ENCODE measurements at places on chromosomes 4 and X.

DNA sequence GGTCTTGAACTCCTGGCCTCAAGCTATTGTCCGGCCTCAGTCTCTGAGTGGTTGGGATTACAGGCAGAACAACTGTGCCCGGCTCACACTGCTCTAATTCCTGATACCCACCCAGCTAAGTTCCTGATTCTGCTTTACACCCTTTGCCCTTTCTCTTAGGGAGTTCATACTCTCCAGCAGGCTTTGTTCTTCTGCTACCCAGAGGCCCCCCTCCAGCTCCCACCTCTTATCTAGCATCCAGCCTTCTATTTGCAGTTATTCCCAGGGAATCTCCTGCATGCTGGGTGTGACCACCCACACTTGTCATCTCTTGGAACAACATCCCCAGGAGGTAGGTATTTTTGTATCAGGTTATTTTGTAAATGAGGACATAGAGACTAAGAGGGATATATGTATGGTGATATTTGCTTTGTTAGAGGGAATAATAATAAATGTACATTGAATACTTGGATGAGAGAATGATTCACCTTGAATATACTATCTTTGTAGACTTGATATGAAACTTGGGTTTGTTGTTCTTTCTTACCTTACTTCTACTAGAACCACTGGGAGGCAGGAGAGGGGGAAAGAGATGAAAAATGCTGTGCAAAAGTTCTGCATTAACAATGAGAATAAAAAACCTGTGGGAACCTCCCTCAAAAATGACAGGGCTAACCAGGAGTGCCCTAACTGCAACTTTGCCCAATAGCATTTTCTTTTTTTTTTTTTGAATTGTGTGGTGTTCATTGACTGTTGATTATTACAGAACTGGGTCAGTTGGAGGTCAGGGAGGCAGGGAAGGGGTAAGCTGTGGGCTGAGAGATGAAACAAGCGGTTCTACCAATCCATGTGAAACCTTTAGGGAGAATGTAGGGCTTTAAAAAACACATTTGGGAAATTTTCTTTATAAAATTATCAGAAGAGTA lies 157.4 kb downstream of the SPRY1 start:
- DNase-seq = no peak

GRCh38 chrX:97797076-97797475 lies 913.4 kb downstream of the RPA4 start:
- DNase-seq = no peak

GRCh38 chr4:76206222-76206942 lies 7.2 kb downstream of the SCARB2 start:
- no peak for DNase-seq

DNA sequence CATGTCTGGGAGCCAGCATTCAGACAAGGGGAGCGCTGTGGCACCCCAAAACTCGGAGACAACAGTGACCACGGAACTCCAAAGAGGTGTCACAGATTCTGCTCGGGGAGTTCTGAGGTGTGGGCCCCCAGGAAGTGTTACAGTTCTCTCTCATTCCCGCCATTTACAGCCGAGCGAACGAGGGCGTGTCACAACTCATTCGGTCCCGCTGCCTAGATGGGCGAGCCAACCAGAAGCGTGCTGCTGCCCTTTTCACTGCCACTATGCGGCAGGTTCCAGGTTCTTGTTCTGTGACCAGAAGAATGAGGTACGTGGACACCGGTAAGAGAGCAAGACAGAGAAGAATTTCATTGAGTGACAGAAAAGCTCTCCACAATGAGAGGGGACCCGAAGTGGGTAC lies 1370.6 kb upstream of the AGA start:
- DNase-seq = no peak

DNA sequence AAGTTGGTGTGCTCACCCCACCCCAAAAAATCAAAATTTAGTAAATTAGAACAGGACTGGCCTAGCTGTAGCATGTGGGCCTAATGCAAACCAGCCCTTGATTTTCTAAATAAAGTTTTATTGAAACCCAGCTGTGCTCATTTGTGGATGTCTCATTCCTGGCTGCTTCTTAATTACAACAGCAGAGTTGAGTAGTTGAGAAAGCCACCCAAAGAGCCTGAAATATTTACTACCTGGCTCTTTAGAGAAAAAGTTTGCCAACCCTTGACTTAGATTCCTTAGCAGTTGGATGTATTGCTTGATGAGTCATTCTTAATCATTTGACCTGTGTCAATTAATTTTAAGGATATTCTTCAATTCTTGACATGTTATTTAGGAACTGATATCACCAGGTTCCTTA lies 168.3 kb upstream of the PUDP start:
- DNase-seq = no peak

GRCh38 chr4:102335616-102336015 lies 9.7 kb downstream of the SLC39A8 start:
- no peak for DNase-seq

DNA sequence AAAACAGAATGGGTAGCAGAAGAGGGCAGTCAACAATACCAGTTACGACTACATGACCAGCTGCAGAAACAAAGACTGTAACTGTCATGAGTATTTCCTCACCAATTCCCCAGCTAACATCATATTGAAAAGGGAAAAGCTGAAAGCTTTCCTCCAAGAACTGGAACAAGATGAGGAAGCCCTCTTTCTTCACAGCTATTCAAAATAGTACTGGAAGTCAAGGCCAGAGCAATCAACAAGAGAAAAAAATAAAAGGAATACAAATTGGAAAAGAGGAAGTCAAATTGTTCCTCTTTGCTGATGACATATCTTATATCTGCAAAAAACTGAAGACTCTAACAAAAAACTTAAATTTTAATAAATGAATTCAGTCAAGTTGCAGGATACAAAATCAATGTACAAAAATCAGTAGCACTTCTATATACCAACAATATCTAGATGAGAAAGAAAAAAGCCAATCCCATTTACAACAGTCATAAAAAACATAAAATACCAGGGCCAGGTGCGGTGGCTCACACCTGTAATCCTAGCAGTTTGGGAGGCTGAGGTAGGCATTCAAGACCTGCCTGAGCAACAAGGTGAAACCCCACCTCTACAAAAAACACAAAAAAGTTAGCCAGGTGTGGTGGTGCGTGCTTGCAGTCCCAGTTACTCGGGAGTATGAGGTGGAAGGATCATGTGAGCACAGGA lies 125.4 kb downstream of the ATP8A1 start:
- no peak for DNase-seq

GRCh38 chr4:101787701-101788316 lies 2.7 kb upstream of the BANK1 start:
- DNase-seq = no peak

DNA sequence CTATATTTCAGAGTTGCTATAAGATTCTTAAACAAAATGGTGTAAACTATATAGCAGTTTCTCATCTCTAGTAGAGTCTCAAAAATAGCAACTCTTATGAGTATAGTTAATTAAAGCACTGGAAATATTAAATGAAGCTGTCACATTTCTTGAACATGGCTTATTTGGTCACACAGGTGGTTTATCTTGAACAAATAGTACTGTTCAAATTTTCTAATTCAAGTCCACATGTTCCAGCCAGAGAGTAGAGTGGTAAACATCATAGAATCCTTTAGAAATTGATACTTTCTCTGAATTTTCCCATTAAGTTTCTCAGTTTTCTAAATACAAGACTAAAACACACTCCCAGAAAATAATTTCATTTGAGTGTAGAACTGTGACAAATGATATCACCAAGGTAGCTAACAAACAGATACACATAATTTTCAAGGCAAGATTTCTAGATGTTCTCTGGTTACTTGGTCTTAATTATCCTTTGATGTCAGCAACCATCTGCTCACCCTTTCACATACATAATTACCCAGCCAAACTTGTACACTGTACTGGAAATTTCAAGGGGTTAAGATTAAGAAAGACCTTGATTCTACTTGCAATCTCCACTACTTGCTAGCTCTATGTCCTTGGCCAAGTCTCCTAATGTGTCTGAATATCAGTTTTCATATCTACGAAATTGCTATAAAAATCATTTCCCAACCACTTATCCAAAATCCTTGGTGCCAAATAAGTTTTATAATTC lies 24.3 kb upstream of the PAK3 start:
- DNase-seq = no peak

- DNase-seq = no peak
These were observed 4.4 kb upstream of the KCND1 start for GRCh38 chrX:48976086-48976485.

DNA sequence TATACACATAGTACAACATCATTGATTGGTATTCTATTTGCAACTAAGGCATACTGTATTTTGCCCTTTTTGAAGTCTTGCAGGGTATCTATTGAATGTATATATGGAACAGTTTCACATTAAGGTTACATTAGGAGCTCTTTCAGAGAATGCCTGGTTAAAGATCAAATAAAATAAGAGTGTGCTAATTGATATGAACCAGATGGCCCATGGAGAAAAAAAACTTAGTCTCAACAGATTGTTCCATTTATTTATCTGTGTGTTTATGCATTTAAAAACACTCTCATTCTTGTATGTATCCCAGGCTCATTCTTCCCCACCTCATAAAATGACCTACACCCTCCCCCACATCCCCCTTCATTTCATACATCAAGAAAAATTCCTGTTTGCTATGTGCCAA lies 35.2 kb upstream of the GRIA2 start:
- DNase-seq = no peak

- no peak for DNase-seq
These were observed 919 bp upstream of the SEC24B start for GRCh38 chr4:109432696-109433095.

GRCh38 chr4:6277139-6277802 lies 7.6 kb downstream of the WFS1 start:
- DNase-seq = no peak

GRCh38 chr4:183333202-183333601 lies 11.0 kb upstream of the CLDN24 start:
- no peak for DNase-seq

DNA sequence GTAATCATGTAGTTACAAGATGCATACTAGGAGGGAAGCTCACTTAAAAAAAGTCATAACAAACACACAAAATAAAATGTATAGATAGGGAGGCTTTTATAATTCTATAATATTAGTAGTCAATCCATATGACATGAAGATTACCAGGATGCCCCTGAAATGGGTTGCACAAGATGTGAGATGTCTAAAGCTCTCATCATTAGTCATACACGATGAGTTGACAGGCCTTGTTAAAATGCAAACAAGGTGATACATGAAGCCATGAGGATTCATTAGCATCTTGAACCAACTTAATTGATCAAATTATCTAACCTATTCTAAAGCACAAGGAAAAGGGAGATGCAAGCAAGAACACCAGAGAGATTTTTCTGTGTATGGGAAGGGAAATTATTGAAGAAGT lies 470.2 kb downstream of the IQCM start:
- no peak for DNase-seq

GRCh38 chrX:125131164-125131563 lies 188.5 kb upstream of the TEX13C start:
- no peak for DNase-seq

- no peak for DNase-seq
These were observed 177.5 kb downstream of the ENOX2 start for GRCh38 chrX:130725519-130725918.

- no peak for DNase-seq
These were observed 670.5 kb downstream of the GABRG1 start for GRCh38 chr4:45453258-45453853.

DNA sequence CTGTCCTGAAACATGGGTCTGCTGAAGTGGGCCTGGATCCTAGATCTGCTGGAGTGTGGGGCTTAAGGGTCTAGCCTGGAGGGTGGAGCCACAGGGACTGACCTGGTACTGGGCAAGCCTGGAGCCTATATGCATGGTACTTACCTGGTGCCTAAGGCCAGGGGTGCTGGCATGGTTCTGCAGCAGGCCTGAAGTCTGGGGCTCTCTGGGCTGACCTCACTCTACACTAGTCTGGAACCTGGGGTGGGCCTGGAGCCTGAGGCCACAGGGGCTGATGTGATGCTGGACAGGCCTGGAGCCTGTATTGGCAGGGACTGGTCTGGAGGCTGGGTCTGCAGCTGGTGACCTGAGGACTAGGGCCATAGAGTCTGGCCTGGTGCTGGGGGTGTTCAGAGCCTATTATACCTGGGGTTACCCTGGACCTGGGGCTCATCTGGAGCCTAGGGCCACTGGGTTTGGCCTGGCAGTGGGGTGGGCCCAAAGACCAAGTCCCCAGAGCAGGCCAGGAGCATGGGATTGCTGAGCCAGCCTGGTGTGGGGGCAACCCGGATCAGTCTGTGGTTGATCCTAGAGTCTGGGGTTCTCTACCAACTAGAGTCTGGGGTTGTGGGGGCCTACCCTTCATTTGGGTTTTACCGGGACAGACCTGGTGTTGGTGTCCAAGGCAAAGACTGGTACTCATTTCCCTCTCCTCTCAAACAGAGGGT lies 179.6 kb downstream of the SLC4A4 start:
- no peak for DNase-seq

GRCh38 chr4:88737307-88737941 lies 39.8 kb upstream of the NAP1L5 start:
- DNase-seq = peak; percentile 18

DNA sequence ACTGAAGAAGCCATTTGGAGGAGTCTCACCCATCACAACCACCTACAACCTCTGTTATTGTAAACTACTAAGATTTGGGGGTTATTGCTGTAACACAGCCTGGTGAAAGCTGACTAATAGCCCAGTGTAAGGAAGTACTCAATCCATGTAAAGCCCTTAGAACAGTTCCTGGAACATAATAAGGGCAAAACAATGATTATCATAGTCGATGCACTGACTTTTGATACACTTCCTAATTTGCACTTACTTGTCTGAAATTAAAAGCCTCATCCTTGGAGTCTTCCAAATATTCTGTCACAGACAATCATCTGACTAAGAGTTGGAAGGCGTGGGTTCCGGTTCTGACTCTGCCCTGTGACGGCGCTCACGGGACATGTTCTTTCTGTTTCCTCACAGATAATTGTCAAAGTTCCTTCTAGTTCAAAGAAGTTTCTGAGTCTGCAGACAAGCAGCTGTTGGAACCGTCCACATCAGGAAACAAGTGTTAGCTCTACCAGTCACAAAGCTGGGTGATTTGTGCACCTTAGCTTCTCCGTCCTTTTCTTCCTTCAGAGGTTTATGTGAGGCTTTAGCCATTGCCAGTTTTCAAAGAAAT lies 33.4 kb upstream of the RASGEF1B start:
- DNase-seq = peak; percentile 76

- no peak for DNase-seq
These were observed 218.5 kb upstream of the AFF2 start for GRCh38 chrX:148281920-148282319.

DNA sequence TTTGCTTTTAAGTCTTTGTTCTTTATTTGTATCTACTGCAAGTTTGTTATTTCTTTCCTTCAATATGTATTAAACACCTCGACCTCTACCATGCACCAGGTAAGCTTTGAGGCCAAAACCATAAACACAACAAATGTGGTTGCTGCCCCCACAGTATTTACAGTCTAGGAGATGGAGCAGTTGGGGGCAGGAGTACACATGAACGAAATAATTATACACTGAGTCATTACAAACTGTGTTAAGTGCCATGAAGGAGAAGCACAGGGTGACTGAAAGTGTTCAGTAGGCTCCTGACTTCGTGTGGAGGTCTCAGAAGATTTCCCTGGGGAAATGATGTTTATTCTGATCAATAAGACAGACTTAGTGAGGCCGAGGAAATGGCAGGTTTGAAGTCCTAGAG lies 30.3 kb downstream of the SLC25A43 start:
- no peak for DNase-seq

DNA sequence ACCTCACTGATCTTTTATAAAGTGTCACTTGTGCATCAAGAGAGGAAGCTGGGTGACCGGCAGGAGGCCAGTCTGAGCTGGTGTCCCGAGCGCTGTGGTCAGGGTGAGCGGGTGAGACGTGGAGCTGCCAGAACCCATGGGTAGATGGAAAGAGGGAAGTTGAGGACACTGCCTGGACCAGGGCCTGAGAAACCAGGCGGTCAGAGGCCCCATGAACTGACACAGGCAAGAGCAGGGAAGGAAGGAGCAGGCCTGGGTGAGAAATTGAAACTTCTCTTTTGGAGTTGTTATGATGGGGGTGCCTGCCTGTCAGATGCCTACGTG lies 192.6 kb downstream of the AFAP1 start:
- no peak for DNase-seq
